ENCODE measurements at places on chromosomes 11 and 22. TPM values are rescaled to one million over a fixed set of nuclear protein-coding genes. Genes with fewer than 3 reads are reported as not detected.

Gene TRIM49C
- not detected for polyA plus RNA-seq

Gene PEX16
- 18.9 TPM for polyA plus RNA-seq

Gene NPAS4
- polyA plus RNA-seq: 0.31 TPM

Gene ATP6V1E1
- 112 TPM for polyA plus RNA-seq

Gene DPAGT1
- polyA plus RNA-seq: 16.5 TPM

Gene RAG2
- polyA plus RNA-seq: not detected

Gene ARHGEF17
- 8.2 TPM for polyA plus RNA-seq

Gene FOLH1
- 0.65 TPM for polyA plus RNA-seq

Gene ART1
- polyA plus RNA-seq: not detected

Gene ST14
- polyA plus RNA-seq: 69.6 TPM

Gene ATM
- polyA plus RNA-seq: 6.6 TPM

Gene BTBD18
- polyA plus RNA-seq: 0.02 TPM

Gene THRSP
- polyA plus RNA-seq: 0.06 TPM

Gene CDC42BPG
- polyA plus RNA-seq: 30.7 TPM

Gene KRTAP5-10
- polyA plus RNA-seq: 0.12 TPM

Gene KCNE3
- 4.6 TPM for polyA plus RNA-seq

Gene CHRNA10
- polyA plus RNA-seq: 1.3 TPM

Gene CYP2D6
- polyA plus RNA-seq: 1.2 TPM

Gene OR4D6
- not detected for polyA plus RNA-seq

Gene PGM2L1
- 0.24 TPM for polyA plus RNA-seq

Gene SESN3
- polyA plus RNA-seq: 3.7 TPM

Gene LRRC74B
- 0.22 TPM for polyA plus RNA-seq

Gene C1QTNF5
- polyA plus RNA-seq: 4.8 TPM

Gene DGAT2
- polyA plus RNA-seq: 13.4 TPM

Gene GGTLC2
- not detected for polyA plus RNA-seq

Gene IGLL5
- polyA plus RNA-seq: 1.3 TPM

Gene NUDT8
- 43.1 TPM for polyA plus RNA-seq

Gene TRIM29
- polyA plus RNA-seq: 943 TPM

Gene PNPLA5
- polyA plus RNA-seq: not detected

Gene OR10D3
- not detected for polyA plus RNA-seq

Gene ZNRF3
- polyA plus RNA-seq: 1.6 TPM

Gene ANGPTL5
- 0.02 TPM for polyA plus RNA-seq

Gene ANKK1
- polyA plus RNA-seq: 0.88 TPM

Gene OR4C3
- polyA plus RNA-seq: not detected

Gene MPZL3
- 18.8 TPM for polyA plus RNA-seq

Gene OR10A2
- not detected for polyA plus RNA-seq

Gene DUSP8
- polyA plus RNA-seq: 0.84 TPM

Gene PSMD13
- 98.2 TPM for polyA plus RNA-seq

Gene OR10G4
- polyA plus RNA-seq: not detected

Gene PHF21B
- 0.25 TPM for polyA plus RNA-seq

Gene SLC7A4
- 4.0 TPM for polyA plus RNA-seq

Gene CCDC73
- 0.05 TPM for polyA plus RNA-seq

Gene OR8D4
- polyA plus RNA-seq: not detected

Gene PDGFB
- 1.8 TPM for polyA plus RNA-seq

Gene FZD4
- 1.4 TPM for polyA plus RNA-seq

Gene FSHB
- polyA plus RNA-seq: not detected

Gene THY1
- polyA plus RNA-seq: 0.92 TPM

Gene C11orf65
- polyA plus RNA-seq: 0.16 TPM

Gene MMP13
- 0.02 TPM for polyA plus RNA-seq
